Kidney (tissue), 22 donors: ENCODE measurements at places on chromosomes 12 and 14. TPM values are rescaled to one million over a fixed set of nuclear protein-coding genes. Genes with fewer than 3 reads are reported as not detected.

DNA sequence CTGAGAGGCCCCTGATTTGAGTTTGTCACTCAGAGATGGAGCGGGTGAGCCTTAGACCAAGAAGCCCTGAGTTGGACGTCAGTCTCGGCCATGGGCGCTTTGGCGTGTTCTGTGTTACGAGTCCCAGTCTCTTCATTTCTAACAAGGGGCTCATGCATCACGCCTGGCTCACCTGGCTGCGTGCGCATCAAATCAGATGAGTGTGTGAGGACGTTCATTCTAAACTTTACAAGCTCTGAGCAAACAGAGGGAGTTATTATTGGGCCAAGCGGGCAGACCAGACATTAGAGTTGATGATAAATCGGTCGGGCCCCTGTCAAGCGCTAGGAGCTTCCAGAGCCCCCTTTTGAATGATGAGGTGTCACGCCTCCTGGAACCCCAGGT lies 117.2 kb downstream of the CALM1 start:
- DNase-seq = no peak

Gene ZNF839
- 15.8 TPM for total RNA-seq

- DNase-seq = peak; percentile 87
Observed at GRCh38 chr14:95255487-95255886, 64.2 kb downstream of the CLMN start.

Gene KRT7
- total RNA-seq = 1,490 TPM

DNA sequence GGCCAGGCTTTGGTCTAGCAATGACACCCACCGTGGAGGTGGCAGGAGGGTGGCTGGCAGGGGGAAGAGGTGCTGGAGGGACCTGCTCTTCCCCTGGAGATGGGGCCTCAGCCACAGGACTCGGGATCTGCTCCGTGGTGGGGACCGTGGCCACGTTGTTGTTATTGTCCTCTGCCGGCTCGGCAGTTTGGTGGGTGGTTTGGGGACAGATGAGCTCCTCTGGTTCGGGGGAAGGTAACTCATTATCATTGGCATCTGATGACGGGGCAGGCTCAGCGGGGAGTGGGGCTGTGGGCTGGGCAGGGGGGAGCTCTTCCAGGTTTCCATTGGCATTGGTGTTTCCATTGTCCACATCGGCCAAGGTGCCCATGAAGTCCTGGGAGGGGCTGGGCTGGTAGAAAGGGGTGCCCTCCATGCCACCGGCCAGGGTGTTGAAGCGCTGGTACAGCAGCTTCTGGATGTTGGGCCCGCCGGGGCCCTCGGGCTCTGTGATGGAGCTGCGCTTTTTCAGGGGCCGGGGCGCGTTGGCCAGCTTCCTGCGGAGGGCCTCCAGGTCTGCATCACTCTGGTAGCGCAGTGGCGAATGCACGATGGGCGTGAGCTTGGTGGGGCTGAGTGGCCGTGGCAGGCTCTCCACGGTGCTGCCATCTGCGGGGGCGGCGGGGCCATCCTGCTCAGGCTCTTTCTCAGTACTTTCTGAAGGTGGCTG lies 24.3 kb downstream of the ZFYVE21 start:
- no peak for DNase-seq

DNA sequence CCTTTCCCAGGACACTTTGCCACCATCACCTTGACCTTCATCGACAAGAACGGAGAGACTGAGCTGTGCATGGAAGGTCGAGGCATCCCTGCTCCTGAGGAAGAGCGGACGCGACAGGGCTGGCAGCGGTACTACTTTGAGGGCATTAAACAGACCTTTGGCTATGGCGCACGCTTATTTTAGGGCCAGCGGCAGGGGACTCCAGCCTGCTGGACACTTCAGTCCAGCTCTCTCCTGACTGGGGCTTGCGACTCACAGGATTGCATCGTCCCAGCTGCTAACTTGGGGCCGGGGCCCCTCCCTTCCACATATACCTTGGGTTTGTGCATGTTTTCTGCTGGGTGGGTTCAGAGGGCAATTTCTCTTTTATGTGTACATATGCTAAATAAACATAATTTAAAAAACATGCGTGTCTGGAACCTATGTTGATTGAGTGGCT lies 11.2 kb downstream of the AHSA1 start:
- no peak for DNase-seq
